Adipocyte (in vitro differentiated cells): ENCODE measurements at places on chromosomes 11 and 22.

DNA sequence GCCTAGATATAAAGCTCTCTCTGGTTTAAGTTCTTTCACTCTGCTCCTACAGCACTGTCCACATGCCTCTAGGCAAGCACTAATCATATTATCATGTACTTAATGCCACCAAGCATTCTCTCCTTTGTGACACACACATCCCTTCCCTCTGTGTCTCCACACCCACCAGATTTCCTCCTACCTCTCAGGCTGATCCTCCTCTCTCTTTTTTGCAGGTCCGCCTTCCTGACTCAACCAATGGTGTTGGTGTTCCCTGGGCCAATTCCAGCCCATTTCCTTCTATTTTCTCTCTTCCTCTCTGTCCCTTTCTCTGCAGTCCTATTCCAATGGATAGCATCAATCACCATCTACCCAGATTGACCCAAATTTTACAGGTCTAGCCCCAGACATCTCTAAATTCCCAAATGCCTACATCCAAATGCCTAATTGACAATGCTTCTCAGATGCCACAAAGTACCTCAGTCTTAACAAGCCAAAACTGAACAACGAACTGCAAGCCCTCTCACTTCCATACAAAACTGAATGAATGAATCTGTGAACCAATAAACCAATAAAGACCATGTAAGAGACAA is 504 bp upstream of the ZNF215 start:
- DNase-seq, result peak; percentile 18

DNA sequence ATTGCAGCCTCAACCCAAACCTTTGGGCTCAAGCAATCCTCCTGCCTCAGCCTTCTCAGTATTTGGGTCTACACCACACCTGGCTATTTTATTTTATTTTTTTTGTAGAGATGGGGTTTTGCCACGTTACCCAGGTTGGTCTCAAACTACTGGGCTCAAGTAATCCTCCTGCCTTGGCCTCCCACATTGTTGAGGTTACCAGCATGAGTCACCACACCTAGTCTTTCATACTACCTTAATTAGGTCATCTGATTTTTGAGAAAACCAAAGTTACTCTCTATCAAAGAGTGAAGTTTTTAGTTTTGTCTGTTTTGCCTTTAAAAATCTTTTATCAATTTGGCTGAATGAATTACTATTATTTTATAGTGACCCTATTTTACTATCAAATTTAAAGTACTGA is 335.6 kb upstream of the LRRC4C start:
- DNase-seq, result no peak

GRCh38 chr11:125079151-125079877 is 16.2 kb downstream of the SLC37A2 start:
- DNase-seq, result no peak

DNA sequence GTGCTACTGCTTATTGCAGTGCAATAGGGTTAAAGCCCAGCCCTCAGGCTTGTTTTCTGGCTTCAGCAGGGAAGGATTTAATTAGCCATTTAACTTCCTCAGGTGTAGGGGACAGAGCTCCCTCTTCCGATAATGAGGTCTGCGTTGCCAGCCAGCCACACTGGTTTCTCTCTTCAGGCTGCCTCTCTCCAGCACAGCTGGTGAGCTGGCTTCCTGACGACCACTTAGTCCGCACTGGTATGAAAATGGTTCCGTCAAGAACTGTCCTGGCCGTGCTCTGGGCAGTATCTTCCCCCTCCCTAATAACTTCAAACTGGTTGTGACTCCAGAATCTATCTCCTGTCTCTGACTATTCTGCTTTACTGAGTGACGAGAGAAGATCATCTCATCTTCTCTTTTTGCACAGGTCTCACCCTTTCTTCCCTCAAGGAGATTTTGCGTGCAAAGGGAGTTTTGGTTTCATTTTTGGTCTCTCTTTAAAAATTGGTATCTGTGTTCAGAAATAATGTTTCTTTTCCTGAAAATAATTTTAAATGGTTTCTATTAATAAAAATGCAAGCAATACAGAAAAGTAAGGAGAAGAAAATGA is 49.2 kb downstream of the CNTN5 start:
- peak; percentile 25 for DNase-seq

DNA sequence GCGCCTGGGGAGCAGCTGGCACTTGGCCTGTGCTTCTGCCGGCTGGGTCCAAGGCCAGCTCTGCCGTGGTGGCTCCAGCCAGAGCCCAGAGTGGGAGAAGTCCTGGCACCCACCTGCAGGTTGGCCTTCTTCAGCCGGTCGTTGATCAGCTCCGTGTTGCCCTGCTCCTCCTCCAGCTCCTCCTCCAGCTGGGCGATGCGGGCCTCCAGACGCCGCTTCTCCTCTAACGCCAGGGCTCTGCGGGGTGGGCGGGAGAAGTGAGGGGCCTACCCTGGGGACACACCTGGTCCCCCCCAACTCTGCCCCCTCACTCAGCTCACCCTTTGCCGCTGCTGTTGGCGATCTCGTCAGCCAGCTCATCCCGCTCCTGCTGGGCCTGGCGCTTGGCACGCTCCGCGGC is 32.6 kb downstream of the APOL1 start:
- DNase-seq, result no peak

GRCh38 chr11:113286009-113286408 is 28.4 kb upstream of the TTC12 start:
- DNase-seq, result no peak

- no peak for DNase-seq
Measured at GRCh38 chr11:35049859-35050531, 89.0 kb upstream of the CD44 start.

GRCh38 chr11:102081313-102081712 is 28.9 kb upstream of the YAP1 start:
- peak; percentile 14 for DNase-seq

GRCh38 chr22:46233231-46233630 is 16.9 kb downstream of the CDPF1 start:
- DNase-seq, result peak; percentile 65

DNA sequence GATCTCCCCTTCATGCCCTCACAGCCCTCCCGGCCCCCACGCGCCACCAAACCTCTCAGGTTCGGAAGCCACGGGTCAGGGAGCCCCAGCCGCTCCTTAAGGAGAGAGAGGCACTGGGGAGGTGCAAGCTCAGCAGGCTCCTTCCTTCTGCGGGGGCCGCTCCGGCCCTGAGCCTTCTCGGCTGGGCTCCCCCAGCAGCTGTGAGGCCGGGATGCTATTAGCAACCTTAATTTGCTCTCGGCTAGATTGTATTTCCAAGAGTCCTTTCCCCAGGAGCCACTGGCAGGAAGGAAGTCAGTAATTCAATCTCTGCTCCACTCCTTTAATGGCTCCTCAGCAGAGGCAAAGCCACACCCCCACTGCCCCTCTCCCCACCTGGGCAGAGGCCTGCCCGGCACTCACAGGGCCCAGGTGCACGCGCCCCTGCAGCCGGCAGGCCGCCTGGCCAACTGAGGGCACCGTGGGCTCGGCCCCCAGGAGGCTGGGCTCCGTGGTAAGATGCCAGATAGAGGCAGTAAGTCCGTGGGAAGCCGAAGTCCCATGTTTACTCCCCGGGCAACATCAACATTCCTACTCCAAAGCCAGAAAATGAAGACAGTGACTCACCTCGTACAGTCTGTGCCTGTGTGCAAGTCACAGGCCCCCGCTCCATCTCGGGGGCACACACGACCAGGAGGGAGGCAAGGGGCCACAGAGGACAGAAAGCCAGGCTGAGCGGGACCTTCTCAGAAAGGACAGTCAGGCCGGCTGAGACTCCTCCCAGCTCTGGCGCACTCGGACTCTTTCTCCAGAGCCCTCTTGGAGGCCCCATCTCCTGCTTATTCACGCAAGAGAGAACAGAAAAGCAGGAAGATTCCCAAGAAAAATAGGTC is 5.2 kb downstream of the IGSF9B start:
- peak; percentile 68 for DNase-seq

DNA sequence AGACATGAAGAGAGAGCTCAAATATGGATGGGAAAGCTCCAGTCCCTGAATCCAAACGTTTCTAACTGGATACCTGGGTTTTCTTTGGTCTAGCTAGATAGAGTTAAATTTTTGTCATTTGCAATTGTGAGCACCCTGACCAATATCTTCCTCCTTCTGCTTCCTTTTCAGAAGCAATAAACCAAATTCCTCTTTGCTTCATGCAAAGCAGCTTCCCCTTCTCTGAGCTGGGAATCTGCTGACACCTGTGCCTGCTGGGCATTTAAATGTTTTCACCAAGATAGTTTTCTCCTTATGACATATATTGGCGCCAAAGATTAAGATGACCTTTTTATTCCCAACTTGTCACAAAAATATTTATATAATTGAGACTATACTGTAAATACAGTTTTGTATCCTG is 27.9 kb upstream of the PAK1 start:
- no peak for DNase-seq

DNA sequence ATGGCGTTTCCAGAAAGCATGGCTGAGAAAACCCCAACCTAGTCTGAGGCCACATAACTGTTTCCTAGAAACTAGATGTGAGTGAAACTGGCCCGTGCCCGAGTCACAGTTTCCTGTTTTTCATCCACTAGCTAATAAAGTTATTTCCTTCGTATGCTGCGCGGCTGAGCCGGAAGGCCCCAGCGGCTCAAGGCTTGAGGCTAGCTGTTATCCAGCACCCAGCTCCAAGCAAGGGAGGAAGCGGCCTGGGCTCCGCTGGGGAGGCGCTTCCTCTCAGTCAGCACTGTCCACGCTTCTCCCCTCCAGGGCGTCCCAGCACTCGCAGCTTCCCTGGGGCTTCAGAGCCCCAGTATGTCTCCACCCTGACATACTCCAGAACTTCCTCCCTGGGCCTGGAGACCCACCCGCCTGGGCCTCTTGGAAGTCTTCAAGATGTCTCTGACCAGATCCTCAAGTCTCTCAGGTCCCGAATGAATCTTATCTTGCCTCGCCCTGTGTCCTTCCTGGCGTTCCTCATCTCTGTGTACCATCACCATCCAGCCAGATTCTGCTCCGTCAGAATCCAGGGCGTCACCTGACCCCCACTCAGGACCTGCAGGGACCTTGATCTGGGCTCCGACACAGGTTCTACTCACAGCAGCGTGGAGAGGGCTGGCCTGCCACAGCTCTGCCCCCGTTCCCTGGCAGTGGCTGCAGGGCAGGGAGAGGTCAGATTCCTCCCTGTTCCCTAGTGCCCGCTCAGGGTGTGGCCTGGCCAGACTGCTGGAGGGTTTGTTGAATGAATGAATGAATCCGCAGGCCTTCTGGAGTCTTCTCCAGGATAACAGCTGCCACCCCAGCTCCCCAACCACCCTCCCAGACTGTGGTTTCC is 81.9 kb downstream of the LRRC32 start:
- no peak for DNase-seq

DNA sequence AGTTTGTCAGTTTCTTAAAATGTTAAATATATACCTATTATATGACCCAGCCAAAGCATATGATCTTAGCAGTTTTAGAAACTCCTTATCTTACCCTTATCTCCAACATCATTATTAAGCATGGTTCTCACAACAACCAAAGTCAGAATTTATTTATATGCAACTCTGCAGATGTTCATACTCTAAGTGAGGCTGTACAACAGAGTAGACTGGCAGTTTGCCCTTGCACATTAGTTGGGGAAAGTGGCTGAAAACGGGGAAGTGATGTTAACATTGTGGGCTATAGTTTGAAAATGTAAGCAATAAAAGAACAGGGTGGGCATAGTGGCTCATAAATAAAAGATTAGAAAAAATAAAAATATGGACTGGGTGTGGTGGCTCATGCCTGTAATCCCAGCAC is 49.7 kb downstream of the ATG16L2 start:
- no peak for DNase-seq

DNA sequence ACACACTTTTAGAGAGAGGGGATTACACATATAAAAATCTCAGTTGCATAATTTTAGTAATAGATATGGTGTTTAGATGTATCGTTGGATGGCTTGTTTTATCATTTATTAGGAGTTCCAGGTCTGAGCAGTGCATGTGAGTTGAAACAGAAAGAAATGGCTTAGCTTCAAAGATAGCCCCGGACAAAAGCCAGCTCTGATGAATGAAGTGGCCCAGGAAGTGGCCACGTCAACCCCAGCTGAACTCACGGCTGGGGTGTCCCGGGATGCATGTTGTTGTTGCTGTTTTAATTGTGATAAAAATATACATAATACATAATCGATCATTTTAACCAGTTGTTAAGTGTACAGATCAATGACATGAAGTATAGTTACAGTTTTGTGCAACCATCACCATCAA is 1513.6 kb downstream of the BRD1 start:
- no peak for DNase-seq

GRCh38 chr11:19594326-19594725 is 118.3 kb upstream of the NAV2 start:
- no peak for DNase-seq

DNA sequence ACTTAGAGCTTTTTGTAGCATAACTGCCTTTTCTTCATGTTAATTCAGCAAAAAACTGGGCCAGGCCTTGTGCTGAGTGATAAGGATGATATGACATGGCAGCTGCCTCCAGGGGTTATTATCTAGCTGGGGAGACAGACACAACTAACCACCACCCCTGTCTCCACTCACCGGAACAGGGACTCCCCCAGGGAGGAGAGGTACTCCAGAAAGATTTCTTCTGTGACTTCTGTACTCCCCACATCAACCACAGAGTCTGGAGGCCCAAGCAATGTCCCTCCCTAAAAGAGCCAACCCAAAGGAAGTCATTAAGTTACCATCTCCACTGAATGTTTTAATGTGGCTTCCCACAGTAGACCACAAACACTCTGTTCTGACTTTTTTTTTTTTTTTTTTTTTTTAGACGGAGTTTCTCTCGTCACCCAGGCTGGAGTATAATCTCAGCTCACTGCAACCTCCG is 14.3 kb upstream of the PMM1 start:
- no peak for DNase-seq

- no peak for DNase-seq
Measured at GRCh38 chr11:13944911-13945425, 17.6 kb upstream of the SPON1 start.

DNA sequence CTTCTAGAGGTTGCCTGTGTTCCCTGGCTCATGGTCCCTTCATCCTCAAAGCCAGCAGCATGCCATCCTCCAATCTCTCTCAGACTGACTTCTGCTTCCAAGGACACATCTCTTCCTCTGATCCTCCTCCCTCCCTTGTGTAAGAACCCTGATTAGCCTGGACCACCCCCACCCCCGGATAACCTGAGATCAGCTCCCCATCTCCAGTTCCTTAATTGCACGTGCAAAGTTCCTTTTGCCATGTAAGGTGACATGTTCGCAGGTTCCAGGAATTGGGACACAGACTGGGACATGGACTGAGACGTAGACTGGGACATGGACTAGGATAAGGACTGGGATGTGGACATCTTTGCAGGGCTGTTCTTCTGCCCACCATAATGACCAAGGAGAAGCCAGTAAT is 925.3 kb downstream of the TBC1D22A start:
- no peak for DNase-seq
